Posterior vena cava (tissue), 2 donors: ENCODE measurements at places on chromosomes 1 and 21. TPM values are rescaled to one million over a fixed set of nuclear protein-coding genes. Genes with fewer than 3 reads are reported as not detected.

The NVL gene
- 19.3 TPM for total RNA-seq

The CFHR1 gene
- total RNA-seq, result 0.76 TPM

DNA sequence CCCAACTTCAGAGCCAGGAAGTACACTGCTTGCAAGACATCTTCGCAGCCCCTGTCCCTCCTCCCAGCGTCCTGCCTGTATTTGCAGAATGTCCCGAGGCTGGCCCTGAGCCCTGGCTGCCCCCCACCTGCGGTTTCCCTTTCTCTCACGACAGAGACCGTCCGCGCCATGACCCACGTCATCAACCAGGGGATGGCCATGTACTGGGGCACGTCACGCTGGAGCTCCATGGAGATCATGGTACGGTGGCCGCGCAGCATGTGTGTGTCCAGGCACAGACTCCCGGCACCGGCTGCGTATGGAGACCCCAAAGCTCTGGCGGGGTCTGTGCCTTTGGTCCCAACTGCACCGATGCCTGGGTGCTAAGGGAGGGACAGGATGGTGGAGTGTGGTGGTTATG is 48.6 kb downstream of the KCNAB2 start:
- no peak for DNase-seq

The FNDC5 gene
- total RNA-seq, result 5.0 TPM
